ENCODE measurements at places on chromosomes 6 and 20.

GRCh38 chr6:45074439-45074838 is 253.7 kb upstream of the RUNX2 start:
- no peak for DNase-seq

DNA sequence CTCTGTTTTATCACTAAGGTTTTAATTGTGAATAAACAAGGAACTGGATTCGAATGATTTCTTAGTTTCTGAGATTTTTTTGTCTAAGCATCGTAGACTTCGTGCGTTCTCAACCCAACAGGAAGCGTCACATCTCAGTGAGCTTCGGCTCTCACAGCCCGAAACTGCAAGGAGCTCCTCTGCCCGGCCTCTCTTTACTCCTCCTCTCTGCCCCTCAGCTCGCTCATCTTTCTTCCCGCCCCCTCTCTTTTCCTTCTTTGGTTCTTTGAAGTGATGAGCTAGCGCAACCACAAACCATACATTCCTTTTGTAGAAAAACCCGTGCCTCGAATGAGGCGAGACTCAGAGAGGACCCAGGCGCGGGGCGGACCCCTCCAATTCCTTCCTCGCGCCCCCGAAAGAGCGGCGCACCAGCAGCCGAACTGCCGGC is 480 bp upstream of the NT5E start:
- DNase-seq = peak; percentile 74

DNA sequence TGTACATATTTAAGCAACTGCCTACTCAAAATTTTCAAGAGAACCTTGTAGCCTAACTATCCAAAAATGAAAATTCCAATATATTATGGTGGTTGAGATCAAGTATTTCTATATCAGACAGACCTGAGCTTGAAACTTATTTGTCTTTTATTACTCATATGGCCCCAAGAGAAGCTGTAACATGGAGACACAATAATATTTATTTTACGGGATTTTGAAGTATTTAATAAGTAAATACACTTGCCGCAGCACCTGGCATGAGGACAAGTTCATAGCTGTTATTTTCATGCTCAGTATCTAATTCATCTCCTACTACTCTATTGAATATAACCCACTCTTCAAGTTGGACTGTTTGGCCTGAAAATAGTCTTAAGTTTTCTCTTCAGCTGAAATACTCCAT is 28.0 kb downstream of the PTPRK start:
- peak; percentile 78 for DNase-seq

DNA sequence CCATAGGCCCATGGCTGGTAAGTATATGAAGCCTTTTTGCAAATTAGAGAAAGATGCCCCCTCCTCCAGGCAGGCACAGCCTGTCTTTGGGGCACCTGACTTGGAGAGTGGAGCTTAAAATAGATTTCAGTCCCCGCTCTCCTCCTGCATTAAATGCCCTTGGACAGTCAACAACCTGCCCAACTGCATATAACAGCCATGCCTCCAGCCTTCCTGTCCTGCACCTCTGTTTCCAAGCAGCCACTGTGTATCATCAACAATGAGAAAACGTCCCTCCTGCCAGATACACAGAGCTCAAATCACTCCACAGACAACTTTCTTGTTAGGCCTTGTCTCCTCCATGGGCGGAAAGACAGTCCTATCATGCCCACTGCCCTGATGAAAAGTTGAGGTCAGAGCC is 3.4 kb downstream of the CDH22 start:
- no peak for DNase-seq

DNA sequence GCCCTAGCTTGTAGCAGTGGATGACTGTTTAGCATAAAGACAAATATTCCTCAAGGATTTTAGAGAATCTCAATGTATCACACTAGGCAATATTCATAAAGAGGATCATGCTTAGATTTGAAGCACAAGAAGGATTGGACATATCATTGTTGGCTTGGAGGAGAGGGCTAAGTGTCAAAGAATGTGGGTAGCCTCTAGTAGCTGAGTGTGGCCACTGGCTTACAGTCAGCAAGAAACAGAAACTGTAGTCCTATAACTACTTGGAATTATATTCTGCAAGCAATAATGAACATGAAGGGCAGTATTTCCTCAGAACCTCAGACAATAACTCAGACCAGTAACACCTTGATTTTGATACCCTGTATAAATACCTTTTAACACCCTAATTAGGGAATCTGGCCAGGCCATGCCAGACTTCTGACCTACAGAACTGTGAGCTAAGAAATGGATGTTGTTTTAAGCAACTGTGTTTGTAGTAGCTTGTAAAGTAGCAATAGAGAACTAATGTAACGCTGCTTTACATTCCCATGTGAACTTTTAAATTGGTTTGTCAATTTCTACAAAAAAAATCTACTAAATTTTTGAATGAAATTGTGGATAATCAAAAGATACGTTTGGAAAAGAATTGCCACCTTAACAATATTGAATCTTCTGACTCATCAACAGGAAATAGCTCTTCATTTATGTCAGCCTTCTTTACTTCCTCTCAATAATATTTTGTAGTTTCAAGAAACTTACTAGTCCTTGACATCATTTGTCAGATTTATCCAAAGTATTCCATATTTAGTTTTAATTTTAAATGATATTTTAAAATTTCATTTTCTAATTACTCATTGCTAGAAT is 65.2 kb upstream of the RSPO3 start:
- DNase-seq = peak; percentile 54

DNA sequence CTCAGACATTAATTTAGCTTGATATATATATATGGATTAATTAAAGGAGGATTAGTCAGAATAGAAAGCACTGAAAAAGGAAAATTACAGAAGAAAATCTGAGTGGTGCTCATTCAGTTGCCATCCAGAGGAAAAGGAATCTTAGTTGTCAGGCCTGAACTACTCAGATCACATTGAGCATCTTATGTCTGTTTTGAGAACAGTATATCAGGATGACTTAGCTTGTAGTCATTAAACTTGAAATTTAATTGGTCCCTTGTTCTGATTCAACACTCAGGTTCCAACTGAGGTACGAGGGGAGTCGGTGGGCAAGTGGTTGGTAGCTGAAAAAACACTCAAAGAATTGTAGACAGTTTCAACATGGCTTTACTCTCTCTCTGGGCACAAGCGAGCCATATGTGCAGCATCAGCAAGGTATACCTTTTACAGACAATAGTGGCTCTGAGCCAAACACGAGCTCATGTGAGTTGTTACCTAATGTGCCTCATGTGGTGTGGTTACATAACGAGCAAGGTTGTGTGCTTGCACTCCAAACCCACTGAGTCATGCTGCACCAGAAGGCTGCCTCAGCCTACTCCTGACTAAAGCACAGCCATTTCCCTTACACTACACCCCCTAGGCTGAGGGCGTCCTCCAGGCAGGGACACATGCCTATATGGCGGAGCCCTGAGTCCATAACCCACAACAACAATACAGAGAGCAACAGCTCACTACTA is 73.0 kb upstream of the HMGN3 start:
- DNase-seq = no peak

DNA sequence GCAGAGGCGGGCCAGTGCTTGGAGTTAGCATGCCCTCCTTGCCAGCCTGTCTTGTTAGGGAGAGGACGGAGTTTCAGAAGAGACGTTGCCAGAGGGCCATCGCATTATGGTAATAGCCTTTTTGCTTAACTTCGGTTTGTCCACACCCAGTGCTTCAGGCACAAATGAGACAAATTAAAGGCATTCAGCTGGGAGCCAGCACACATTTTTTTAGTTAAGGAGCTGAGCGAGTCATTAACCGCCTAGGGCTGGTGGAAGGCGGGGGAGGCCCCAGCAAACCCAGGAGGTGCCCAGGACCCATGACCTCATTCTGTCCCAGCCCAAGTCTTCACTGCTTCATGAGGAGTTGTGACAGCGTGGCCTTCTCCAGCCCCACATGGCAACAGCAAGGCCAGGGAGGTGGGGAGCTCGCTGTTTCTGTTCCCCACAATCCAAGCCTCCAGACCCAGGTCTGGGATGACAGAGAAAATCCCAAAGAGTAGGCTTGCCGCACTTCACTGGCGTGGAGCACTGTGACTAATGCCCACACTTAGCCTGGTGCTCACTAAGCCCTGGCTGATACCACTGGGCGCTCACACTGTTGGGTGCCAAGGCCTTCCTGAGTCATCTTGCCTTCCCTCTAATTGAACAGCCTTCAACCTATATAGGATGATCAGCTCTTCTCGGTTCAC is 237.1 kb downstream of the ANKRD60 start:
- DNase-seq = peak; percentile 1

DNA sequence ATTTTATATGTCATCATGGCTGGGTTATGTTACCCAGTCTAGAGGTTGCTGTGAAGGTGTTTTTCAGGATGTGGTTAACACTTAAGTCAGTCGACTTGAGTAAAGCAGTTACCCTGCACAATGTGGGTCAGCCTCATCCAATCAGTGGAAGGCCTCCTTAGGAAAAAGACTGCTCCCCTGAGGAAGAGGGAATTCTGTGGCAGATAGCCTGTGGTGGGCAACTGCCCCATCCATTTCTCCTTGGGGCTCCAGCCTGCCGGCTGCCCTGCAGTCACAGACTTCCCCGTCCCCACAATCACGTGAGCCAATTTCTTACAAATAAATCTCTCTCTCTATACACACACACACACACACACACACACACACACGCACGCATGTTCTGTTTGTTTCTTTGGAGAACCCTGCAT is 34.5 kb upstream of the MPC1 start:
- DNase-seq = no peak

- DNase-seq = no peak
Observed at GRCh38 chr6:22334778-22335177, 37.9 kb upstream of the PRL start.

- no peak for DNase-seq
Observed at GRCh38 chr6:33790379-33790778, 1.4 kb upstream of the LEMD2 start.

- no peak for DNase-seq
Observed at GRCh38 chr20:59183751-59184150, 20.1 kb downstream of the ZNF831 start.

DNA sequence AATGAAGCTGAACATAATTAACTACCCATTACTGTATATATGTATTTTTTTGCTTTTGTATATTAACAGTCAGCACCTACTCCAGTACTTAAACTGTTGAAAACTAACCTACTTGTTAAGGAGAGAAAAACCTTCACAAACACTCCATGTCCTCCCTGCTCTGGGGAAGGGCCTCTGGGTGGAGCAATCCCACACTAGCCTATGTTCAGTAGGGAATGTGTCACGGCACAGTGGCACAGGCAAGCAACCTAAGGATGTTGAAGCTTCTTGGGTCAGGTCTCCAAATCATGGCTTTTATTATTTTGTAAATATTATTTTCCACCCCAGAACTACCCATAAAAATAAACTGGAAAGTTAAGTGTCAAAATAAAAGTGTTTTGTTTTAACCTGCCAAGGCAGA is 5.3 kb downstream of the MAN1A1 start:
- no peak for DNase-seq

- DNase-seq = peak; percentile 58
Observed at GRCh38 chr20:41738604-41739206, 120.5 kb upstream of the CHD6 start.

GRCh38 chr6:116215414-116215813 is 38.5 kb downstream of the TSPYL4 start:
- peak; percentile 59 for DNase-seq

GRCh38 chr20:49701916-49702315 is 11.8 kb downstream of the B4GALT5 start:
- DNase-seq = no peak

GRCh38 chr6:13576017-13576416 is 1.6 kb downstream of the SIRT5 start:
- DNase-seq = no peak

- DNase-seq = no peak
Observed at GRCh38 chr20:9677100-9677623, 161.7 kb downstream of the PAK5 start.

DNA sequence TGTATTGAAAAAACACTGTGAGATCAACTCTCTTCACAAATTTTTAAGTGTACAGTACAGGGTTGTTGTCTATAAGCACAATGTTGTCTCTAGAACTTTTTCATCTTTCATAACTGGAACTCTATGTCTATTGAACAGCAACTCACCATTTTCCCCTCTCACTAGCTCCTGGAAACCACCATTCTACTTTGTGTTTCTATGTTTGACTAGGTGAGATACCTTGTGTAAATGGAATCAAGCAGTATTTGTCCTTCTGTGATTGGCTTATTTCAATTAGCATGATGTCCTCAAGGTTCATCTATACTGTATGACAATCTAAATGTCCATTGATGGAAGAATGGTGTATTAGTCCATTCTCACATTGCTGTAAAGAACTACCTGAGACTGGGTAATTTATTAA is 210.1 kb upstream of the FUT9 start:
- DNase-seq = no peak

GRCh38 chr20:9220874-9221547 is 152.1 kb downstream of the PLCB4 start:
- DNase-seq = peak; percentile 69

DNA sequence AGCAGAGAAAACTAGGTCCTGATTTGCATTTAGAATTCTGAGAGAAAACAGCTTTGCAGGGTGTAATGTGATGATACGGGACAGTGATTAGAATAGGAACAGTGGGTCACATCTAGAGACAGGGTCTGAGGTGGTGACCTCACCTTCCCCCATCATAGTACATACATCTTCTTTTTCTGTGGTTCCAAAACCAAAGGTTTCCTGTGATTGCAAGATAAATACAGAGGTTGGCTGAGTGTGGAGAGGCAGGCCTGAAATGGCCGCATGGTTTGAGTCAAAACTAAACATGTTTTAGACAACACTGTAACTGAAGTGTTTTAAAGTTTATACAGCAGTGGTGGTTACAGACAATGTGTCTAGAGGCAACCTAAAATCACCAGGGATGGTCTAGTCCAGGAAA is 10.4 kb upstream of the NT5DC1 start:
- DNase-seq = no peak

- no peak for DNase-seq
Observed at GRCh38 chr20:63325021-63325471, 32.1 kb downstream of the COL20A1 start.

DNA sequence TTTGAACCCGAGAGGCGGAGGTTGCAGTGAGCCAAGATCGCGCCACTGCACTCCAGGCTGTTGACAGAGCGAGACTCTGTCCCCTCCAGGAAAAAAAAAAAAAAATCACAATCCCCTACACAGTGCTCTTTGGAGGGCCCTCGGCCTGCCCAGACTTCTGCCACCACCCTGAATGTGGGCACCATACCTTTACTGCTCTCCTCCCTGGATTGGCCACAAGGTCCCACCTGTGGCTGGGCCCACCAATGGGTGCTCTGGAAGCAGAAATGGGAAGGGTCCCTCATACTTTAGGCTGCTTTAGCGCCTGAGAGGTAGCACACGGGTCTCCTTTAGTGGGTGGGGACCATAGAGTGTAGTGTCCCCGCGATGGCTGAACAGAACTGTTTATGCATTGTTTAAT is 50.3 kb upstream of the IPCEF1 start:
- no peak for DNase-seq

DNA sequence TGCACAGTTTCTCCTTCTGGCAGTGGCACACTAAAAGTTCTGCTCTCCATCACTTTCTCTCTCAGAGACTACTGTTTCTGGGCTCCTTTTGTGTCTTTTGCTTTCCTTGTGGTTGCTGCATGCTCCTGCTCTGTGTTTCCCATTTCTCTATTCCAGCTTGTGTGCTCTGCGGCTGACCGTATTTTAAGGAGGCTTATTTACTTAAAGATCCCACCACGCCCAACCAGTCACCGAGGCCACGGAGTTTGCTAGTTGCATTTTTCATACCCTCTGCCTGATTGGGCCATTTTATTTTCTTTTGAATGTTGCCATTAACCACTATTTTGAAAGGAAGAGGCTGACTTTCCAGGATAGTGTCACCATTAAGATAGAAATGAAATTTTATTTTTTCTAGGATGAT is 626.4 kb upstream of the MMS22L start:
- no peak for DNase-seq
